ENCODE measurements at places on chromosomes 16 and 17. TPM values are rescaled to one million over a fixed set of nuclear protein-coding genes. Genes with fewer than 3 reads are reported as not detected.

GRCh38 chr16:46949241-46949892 lies 24.1 kb downstream of the DNAJA2 start:
- H3K27ac ChIP-seq = no peak overlapping the region
- no peaks in the 10 kb centered on the region for H3K36me3 ChIP-seq
- no peak for DNase-seq
- no peaks in the 10 kb centered on the region for H3K4me1 ChIP-seq
- no peaks in the 10 kb centered on the region for H3K27me3 ChIP-seq

DNA sequence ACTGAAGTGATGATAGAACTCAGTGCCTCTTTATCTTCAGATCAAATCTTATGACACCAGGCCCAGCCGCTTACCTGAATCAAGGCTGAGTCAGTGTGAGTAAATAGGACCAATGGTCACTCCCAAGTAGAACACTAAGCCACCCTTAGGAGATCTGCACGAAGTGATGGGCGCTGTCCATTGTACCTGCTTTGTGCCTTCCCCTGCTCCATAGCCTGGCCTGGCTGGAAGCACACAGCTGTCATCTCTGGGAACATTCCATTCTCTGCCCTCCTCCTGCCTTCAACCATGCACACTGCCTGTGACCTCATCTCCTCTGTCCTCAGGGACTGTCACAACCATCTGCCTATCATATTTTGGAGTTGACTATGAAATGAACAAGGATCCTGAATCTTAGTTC lies 279.5 kb upstream of the ASIC2 start:
- no peaks in the 10 kb centered on the region for H3K4me1 ChIP-seq
- H3K4me3 ChIP-seq = no peak overlapping the region
- no peak overlapping the region for H3K27ac ChIP-seq
- no peak for DNase-seq

- no peaks in the 10 kb centered on the region for H3K4me1 ChIP-seq
- no peak within 1 kb of the TSS for H3K27ac ChIP-seq
- H3K36me3 ChIP-seq = no peaks in the 10 kb centered on the region
- no peaks in the 10 kb centered on the region for H3K27me3 ChIP-seq
- no peak within 1 kb of the TSS for H3K4me3 ChIP-seq
Measured at GRCh38 chr16:7332611-7333010, at the start of gene RBFOX1. TSS of gene RBFOX1 (plus strand) at chr16:7332845.

GRCh38 chr17:7479213-7480088 lies at the start of gene ZBTB4:
TSS of gene ZBTB4 (minus strand) at chr17:7479631. CDS start at chr17:7466801, 12,830 bp downstream.
- no peaks in the 10 kb centered on the region for H3K27me3 ChIP-seq
- H3K36me3 ChIP-seq = peaks cover 55% of the 10 kb centered on the region
- peak within 1 kb of the TSS; percentile 76 for H3K27ac ChIP-seq
- peaks cover 47% of the 10 kb centered on the region for H3K4me1 ChIP-seq

OTOP3 gene
- total RNA-seq = not detected

DNA sequence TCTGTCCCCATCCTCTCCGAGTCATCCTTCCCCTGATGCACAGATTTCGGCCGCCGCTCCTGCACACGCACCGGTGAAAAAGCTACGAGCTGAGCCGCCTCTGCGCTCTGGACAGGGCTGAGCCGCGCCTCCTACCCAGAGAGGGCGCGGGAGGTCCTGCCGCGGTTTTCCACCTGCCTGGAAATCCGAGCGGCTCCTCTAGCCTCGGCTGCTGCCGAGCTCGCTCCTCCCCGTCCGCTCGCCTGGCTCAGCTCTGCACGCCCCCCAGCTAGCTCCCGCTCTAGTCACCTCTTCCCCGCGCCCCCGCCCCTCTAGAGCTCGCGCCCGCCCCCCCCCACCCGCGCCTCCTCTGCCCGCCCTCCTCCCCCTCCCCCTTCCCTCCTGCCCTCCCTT lies 198 bp upstream of the SHISA9 start:
- peaks cover 7% of the 10 kb centered on the region for H3K27me3 ChIP-seq
- no peak overlapping the region for H3K27ac ChIP-seq
- H3K36me3 ChIP-seq = no peaks in the 10 kb centered on the region
- no peak for DNase-seq

IFI35 gene
- total RNA-seq = 98.6 TPM

- no peak overlapping the region for H3K27ac ChIP-seq
- peaks cover 66% of the 10 kb centered on the region for H3K27me3 ChIP-seq
- H3K4me3 ChIP-seq = no peak overlapping the region
- no peaks in the 10 kb centered on the region for H3K36me3 ChIP-seq
- no peaks in the 10 kb centered on the region for H3K4me1 ChIP-seq
- no peak for DNase-seq
Measured at GRCh38 chr17:43891851-43892646, 15.3 kb downstream of the MPP2 start.

DNA sequence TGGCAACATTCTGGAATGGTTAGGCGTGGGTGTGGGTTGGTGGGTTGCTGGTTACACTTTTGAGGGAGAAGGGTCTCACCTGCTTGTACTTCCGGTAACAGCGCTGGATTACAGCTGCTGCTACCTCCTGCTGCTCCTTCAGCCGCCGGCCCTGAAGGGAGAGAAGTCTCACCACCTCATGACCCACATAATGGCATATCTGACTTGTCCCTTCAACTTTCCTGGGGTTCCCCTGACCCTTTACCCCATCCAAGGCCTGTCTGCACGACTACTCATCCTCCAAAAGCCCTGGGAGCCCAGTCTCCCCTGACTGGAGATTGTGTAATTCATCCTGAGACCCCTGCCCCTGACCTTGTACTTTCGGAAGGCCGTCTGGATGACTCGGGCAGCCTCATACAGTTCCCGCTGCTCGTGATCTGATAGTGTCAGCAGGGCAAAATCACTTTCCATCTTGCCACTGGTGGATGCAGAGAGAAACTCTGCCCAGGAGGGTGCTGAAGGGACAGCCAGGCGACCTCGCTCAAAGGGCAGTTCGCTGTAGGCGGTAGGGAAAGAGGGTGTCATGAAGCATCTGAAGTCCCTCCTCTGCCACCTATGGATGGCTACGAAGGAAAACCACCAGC lies 2.0 kb upstream of the SPAG7 start:
- H3K36me3 ChIP-seq = peaks cover 20% of the 10 kb centered on the region
- DNase-seq = no peak
- H3K4me1 ChIP-seq = no peaks in the 10 kb centered on the region
- no peak overlapping the region for H3K27ac ChIP-seq

DNA sequence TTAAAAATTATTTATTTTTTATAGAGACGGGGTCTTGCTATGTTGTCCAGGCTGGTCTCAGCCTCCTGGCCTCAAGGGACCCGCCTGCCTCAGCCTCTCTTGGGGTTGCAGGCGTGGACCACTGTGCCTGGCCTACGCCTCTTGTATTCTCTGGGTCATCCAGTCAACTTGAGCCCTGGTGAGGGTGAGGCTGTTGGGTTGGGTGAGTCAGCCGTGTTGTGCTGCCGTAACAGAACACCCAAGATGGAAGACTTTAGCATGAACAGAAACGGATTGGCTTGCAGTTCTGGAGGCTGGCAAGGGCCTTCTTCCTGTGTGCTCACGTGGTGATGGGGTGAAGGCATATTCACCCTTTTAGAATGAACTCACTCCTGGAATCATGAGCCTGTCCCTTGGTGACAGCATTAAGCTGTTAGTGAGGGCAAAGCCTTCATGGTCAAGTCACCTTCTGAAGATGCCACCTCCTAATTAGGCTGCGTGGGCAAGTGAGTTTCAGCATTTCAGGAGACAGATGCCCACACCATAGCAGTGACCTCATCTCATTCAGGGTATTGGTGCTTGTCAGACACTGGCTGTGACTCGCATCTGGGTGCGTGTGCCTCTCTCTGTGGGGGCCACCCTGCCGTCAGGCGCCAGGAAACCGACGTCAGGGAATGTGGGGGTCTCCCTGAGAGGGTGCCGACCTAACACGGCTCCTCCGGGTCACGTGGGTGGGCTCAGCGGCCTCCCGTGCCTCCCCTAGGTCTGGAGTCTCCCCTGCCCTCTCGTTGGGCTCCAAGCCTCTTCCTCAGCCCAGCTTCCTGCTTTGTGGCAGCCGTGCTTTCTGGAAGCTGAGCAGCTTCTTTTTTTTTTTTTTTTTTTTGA lies 49.8 kb downstream of the WDR45B start:
- peaks cover 4% of the 10 kb centered on the region for H3K4me1 ChIP-seq
- H3K27me3 ChIP-seq = no peaks in the 10 kb centered on the region
- no peak overlapping the region for H3K27ac ChIP-seq

DNA sequence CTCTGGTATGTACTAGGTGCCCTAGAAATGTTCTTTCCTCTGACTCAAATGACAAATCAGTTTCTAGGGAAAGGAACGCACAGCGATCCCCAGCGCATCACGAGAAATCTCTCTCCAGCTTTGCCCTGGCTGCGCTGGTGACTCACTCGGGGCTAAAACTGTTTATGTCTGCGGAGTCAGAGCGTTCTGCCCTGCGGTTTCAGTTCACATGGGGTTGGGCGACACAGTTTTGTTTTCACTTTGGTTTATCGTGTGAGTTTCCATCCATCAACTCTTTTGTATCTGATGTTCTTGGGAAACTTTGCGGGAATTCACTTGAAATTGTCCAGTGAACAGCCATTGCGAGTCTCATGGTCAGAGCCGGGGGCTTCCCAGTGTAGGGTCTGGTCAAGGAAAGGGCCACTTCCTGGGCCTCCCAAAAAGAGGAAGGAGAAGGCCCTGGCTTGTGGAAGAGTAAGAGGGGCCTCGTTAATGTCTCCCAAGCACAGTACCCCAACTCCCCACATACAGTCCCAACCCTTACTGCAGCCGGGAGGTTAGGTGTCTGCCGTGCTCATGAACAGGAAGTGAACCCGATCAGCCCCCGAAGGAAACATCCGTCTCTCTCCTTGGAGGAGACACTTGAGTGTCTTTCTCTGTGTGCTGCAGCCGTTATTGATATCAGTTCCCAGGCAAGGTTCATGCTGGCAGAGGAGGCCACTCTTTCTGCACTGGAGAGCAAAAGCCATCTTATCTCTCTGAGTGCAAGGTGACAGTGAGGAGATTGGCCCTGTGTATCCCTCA lies 643.2 kb downstream of the WWOX start:
- no peak overlapping the region for H3K27ac ChIP-seq
- no peak for DNase-seq
- no peaks in the 10 kb centered on the region for H3K36me3 ChIP-seq
- H3K4me1 ChIP-seq = no peaks in the 10 kb centered on the region
- no peak overlapping the region for H3K4me3 ChIP-seq

- peak overlapping the region; percentile 78 for H3K27ac ChIP-seq
- no peak for DNase-seq
- H3K4me1 ChIP-seq = peaks cover 41% of the 10 kb centered on the region
- H3K4me3 ChIP-seq = peak overlapping the region; percentile 79
Measured at GRCh38 chr17:29590411-29591145, 1.1 kb upstream of the GIT1 start.

DNA sequence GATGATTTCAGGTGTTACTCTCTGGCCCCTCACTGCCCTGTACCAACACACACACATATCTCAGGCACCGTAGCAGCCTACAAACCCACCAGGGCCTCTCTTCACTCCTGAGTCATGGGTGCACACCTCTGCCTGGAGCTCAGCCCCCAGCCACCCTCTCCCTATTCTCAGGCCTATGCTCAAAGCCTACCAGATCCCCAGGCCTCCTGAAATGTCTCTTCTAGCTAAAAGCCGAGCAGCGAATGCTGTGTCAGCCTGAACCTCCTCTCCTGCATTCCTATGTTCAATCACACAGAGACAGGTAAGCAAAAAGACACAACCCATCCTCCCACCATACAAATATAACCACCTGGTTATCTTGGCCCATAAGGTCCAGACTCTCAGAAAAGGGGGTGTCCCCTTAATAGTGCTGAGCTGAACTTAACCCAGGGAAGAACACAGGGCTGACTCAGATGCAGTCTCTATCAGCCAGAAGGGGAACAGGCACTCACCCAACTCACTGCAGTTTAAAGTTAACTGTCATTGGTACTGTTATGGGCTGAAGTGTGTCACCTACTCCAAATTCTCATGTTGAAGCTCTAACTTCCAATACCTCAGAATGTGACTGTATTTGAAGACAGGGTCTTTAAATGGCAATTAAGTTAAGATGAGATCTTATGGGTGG lies 62.0 kb upstream of the TEKT3 start:
- peaks cover 5% of the 10 kb centered on the region for H3K36me3 ChIP-seq
- no peak overlapping the region for H3K27ac ChIP-seq
- peaks cover 6% of the 10 kb centered on the region for H3K27me3 ChIP-seq
- no peak for DNase-seq
- no peak overlapping the region for H3K4me3 ChIP-seq

DNA sequence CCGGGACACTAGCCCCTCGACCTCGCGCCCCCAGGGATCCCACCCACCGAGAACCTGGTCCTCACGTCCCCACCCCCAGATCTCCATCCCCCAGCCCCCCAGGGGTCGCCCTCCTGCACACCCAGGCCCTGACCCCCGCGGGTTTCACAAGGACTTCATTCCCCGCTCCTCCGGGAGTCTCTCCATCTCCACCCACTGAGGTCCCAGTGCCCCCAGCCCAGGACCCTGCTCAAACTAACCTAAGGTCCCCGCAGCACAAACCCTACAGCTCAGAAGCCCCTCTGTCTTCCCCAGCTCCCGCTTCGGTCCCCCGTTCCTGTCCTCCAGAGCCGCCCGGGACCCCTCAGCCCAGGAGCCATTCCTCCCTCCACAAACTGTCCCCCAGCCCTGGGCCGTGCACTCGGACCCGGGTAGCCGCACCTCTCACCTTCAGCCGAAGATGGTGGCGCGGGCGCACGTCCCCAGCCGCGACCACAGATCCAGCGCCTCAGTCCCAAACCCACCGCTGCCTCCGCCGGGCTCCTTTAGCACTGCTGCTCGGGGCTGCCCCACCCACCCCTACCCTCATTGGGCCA lies at the start of gene MYH10:
Gene MYH10, minus strand, starts transcription at position 499 of the 575 bp plus-strand sequence. CDS start 7,479 bp downstream, outside the sequence.
- H3K36me3 ChIP-seq = peaks cover 27% of the 10 kb centered on the region
- DNase-seq = no peak
- H3K4me3 ChIP-seq = peak within 1 kb of the TSS; percentile 96
- peak within 1 kb of the TSS; percentile 85 for H3K27ac ChIP-seq

DNA sequence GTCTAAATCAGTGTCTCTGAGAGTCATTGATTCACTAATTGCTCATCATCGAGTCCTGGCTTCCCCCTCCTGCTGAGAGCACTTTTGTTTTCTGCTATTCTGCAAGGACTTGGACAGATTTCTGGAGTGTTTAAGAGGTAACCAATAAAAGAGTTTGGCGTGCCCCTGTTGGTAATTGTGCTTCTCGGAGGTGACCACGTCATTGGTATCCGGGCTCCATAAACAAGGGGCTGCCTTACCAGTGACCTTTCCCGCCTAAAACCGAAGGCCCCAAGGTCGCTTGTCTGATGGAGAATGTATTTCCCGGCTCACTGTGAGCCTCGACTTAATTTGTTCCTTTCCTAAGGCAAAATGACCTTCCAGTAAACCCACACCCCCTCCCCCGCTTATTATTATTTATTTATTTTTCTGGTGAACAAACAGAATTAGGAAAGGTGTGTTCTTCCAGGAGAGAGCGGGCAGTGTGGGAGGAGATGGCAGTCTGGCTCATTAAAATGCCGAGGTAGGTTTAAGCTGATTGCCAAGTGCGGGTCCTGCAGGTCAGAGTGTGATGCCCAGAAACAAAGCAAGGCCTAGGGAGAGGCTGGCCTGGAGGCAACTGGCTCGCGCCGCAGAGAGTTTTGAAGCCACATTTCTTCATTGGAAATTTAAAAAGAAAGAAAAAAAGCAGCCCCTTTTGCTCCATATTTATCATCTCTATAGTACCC lies 30.2 kb downstream of the MSI2 start:
- no peaks in the 10 kb centered on the region for H3K27me3 ChIP-seq
- DNase-seq = no peak
- no peak overlapping the region for H3K27ac ChIP-seq
- H3K4me3 ChIP-seq = no peak overlapping the region
- no peaks in the 10 kb centered on the region for H3K4me1 ChIP-seq
